ENCODE measurements at places on chromosomes 1 and 21. TPM values are rescaled to one million over a fixed set of nuclear protein-coding genes. Genes with fewer than 3 reads are reported as not detected.

GRCh38 chr1:229537894-229538293, 20.6 kb downstream of the ABCB10 start:
- no peak overlapping the region for H3K27ac ChIP-seq
- H3K4me3 ChIP-seq, result no peak overlapping the region

DNA sequence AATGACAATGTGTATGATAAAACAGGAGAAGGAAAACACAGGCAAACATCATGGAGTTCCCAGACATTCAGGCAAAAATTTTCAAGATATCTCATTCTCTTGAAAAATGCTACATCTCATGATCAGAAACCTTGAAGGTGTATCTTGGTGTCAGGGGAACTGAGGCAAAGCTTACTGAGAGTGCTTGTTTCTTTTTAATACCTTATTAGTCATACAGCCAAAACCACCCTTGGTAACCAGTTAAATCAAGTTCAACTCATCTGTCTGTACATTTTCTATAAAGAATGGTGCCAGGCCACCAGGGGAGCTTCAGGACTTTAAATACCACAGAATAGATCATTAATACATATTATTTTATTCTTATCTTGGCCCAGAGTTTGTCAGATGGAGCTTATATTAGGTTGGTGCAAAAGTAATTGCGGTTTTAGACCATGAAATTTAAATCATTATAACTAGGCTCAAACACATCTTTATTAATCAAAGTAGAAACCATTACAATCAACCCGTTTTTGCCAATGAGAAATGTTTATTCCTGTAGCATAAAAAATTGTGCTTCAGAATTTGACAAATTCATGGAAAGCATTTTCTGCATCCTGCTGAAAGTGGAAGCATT, 1036.0 kb downstream of the AMY1C start:
- H3K27me3 ChIP-seq, result no peaks in the 10 kb centered on the region
- no peak overlapping the region for H3K27ac ChIP-seq
- no peak for DNase-seq
- no peak overlapping the region for H3K4me3 ChIP-seq
- no peaks in the 10 kb centered on the region for H3K4me1 ChIP-seq

DNA sequence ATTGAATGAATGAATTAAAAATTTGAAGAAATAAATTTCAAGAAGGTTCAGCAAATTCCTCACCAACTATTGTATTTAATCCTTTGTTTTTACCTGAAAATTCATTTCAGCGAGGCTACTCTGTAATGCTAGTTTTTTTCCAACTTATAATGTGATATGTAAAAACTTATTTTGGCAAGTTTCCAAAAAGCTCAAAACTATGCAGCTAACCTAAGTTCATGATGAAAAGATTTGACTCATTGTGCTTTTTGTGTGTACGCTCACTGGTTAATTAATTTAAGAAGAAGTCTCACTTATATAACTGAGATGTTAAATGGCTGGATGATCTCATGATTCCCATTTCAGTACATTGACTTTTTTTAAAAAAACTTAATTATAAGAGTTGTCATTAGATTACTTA, 196.0 kb upstream of the SAMSN1 start:
- H3K36me3 ChIP-seq, result no peaks in the 10 kb centered on the region
- no peak overlapping the region for H3K27ac ChIP-seq
- DNase-seq, result no peak
- H3K27me3 ChIP-seq, result no peaks in the 10 kb centered on the region

TMEM52 gene
- not detected for total RNA-seq

FCRL6 gene
- 5.2 TPM for total RNA-seq

- H3K27me3 ChIP-seq, result no peaks in the 10 kb centered on the region
- no peak overlapping the region for H3K4me3 ChIP-seq
- no peak for DNase-seq
- no peaks in the 10 kb centered on the region for H3K4me1 ChIP-seq
- no peak overlapping the region for H3K27ac ChIP-seq
Measured at GRCh38 chr1:30618335-30618747, 105.0 kb downstream of the MATN1 start.

HPCAL4 gene
- total RNA-seq, result 0.76 TPM

- H3K27ac ChIP-seq, result peak overlapping the region; percentile 67
- no peak overlapping the region for H3K4me3 ChIP-seq
- DNase-seq, result peak; percentile 85
Measured at GRCh38 chr1:155184835-155185782, 11.5 kb downstream of the TRIM46 start.

TDRD5 gene
- total RNA-seq, result 0.30 TPM

GRCh38 chr1:182718311-182718710, 33.9 kb upstream of the RGS8 start:
- no peak for DNase-seq
- H3K4me3 ChIP-seq, result no peak overlapping the region
- no peak overlapping the region for H3K27ac ChIP-seq
- H3K36me3 ChIP-seq, result no peaks in the 10 kb centered on the region
- no peaks in the 10 kb centered on the region for H3K4me1 ChIP-seq

GRCh38 chr1:45400049-45400448, 59.8 kb upstream of the MUTYH start:
- no peaks in the 10 kb centered on the region for H3K27me3 ChIP-seq
- H3K27ac ChIP-seq, result no peak overlapping the region
- no peak for DNase-seq
- H3K4me3 ChIP-seq, result no peak overlapping the region
- H3K4me1 ChIP-seq, result no peaks in the 10 kb centered on the region

NFASC gene
- total RNA-seq, result 5.5 TPM

DNA sequence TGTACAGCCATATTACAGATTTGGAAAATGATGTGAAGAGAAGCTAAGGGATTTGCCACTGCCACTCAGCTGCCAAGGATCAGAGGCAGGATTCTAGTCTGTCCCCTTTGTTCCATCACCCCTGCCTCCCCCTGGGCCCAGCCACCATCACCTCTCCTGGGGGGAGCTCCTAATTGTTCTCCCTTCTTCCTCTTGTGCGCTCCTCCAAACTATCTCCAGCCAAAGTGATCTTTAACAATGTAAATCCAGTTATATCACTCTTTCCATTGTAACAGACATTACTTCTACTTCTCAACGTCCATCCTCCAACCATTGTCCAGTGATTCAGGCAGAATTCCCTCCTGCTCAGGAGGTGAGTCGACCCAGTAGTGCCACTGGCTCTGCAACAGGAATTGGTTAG, 164.1 kb downstream of the PLPP3 start:
- H3K4me3 ChIP-seq, result no peak overlapping the region
- no peaks in the 10 kb centered on the region for H3K36me3 ChIP-seq
- H3K27me3 ChIP-seq, result no peaks in the 10 kb centered on the region
- H3K4me1 ChIP-seq, result peaks cover 16% of the 10 kb centered on the region
- no peak overlapping the region for H3K27ac ChIP-seq
- DNase-seq, result no peak

HIVEP3 gene
- 10.6 TPM for total RNA-seq

VSIG8 gene
- total RNA-seq, result not detected

GRCh38 chr1:245825128-245825901, 670.5 kb downstream of the KIF26B start:
- no peaks in the 10 kb centered on the region for H3K4me1 ChIP-seq
- H3K4me3 ChIP-seq, result no peak overlapping the region
- H3K27ac ChIP-seq, result no peak overlapping the region
- no peaks in the 10 kb centered on the region for H3K36me3 ChIP-seq

- H3K4me3 ChIP-seq, result no peak overlapping the region
- H3K27ac ChIP-seq, result no peak overlapping the region
- no peaks in the 10 kb centered on the region for H3K36me3 ChIP-seq
- no peaks in the 10 kb centered on the region for H3K27me3 ChIP-seq
Measured at GRCh38 chr21:35350965-35351364, 301.9 kb upstream of the RUNX1 start.

VAV3 gene
- 5.9 TPM for total RNA-seq

TRIM45 gene
- total RNA-seq, result 2.8 TPM

DNA sequence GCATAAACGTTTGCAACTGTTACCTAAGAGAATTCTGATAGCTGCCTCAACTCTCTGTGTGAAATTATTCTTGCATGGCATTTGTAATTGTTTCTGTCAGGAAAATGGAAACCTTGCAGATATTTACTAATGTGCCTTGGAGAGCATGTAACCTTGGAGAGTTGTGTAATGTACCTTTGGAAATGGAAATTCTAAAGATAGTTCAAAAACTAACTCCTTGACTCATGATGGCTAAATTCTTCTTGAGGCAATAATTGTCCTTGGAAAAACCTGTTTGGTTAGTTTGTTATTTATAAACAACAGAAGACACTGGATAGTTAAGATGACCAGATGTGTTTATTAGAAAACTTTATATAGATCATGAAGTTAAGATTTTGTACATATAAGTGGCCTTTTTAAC, 1033.8 kb downstream of the PLA2G4A start:
- no peaks in the 10 kb centered on the region for H3K4me1 ChIP-seq
- no peak overlapping the region for H3K4me3 ChIP-seq
- H3K36me3 ChIP-seq, result no peaks in the 10 kb centered on the region
- H3K27me3 ChIP-seq, result no peaks in the 10 kb centered on the region
- DNase-seq, result no peak

EDARADD gene
- total RNA-seq, result 0.77 TPM

DNA sequence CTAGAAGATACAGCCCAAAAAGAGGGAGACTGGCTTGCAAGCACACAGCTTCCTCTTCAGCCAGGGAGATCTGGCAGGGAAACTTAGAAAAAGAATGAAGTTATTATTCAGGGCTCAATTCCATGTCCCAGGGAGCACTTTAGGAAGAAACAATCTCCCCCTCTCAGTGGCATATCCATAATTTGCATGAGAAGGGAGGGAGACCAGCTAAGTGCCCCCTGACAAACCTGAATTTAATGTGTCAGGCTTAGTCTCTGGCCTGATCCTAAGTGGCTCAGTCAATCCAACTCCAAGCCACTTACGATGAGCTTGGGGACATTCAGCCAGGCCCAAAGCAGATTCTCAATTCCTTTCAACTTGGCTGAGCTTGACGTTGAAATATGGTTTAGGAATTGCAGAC, 17.7 kb upstream of the KCND3 start:
- no peak overlapping the region for H3K27ac ChIP-seq
- DNase-seq, result no peak
- H3K4me3 ChIP-seq, result no peak overlapping the region
- H3K27me3 ChIP-seq, result no peaks in the 10 kb centered on the region
- no peaks in the 10 kb centered on the region for H3K4me1 ChIP-seq

DNA sequence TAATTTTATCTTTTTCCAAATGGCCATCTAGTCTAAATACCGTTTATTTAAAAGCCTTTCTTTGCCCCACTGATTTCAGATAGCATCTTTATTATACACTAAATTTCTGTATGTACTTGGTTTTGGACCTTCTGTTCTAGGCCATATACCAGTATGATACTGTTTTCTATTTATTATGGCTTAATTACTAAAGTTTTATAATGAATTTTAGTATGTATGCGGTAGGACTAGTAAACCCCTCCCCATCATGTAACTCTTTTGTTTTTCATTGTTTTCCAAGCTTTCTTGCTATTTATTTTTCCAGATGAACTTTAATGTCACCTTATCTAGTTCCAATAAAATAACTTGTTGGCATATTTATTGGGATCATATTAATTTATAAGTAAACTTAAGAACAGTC, 29.9 kb downstream of the KLHL20 start:
- no peak overlapping the region for H3K27ac ChIP-seq
- H3K4me3 ChIP-seq, result no peak overlapping the region
- H3K36me3 ChIP-seq, result peaks cover 5% of the 10 kb centered on the region
- H3K4me1 ChIP-seq, result no peaks in the 10 kb centered on the region

GRCh38 chr1:226220473-226221189, 2.8 kb upstream of the MIXL1 start:
- no peaks in the 10 kb centered on the region for H3K27me3 ChIP-seq
- H3K27ac ChIP-seq, result no peak overlapping the region
- no peaks in the 10 kb centered on the region for H3K36me3 ChIP-seq
- H3K4me1 ChIP-seq, result peaks cover 11% of the 10 kb centered on the region
- no peak overlapping the region for H3K4me3 ChIP-seq
- DNase-seq, result no peak

GRCh38 chr1:205716371-205717132, 33.4 kb downstream of the NUCKS1 start:
- H3K27ac ChIP-seq, result no peak overlapping the region
- H3K4me1 ChIP-seq, result no peaks in the 10 kb centered on the region
- H3K36me3 ChIP-seq, result peaks cover 64% of the 10 kb centered on the region

KIF26B gene
- 1.8 TPM for total RNA-seq

DNA sequence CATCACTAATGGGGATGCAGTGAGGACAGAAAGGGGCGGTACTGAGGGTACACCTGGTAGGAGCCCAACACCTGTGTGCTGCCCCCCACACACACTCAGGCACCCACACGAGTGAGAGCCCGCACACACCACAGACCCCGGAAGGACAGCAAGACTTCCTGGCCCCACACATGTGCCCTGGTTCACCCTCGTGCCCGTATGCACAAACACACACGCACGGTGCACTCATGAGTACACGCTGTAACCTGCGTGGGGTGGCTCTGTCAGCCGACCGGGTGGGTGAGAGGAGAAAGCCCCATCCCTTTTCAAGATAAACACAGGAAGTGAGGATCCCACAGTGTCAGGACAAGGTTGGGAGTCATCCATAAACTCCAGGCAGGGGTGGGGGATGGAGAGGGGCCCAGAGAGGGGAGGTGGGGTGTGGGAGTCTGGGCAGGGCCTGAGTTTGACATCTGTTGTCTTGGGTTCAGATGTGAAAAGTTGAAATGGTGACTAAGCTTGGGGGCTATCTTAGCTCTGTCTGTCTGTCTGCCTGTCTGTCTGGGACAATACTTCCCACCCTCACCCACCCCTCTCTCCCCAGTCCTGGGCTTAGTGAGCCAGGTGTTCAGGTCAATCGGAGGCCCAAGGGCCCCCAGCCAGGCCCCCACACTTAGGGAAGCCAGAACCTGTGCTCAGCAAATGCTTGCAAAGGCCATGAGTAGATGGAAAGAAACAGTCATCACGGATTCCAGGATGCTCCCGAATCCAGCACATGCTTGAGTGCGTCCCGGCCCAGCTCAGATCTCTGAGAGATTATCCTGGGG, 119.8 kb upstream of the ZBTB40 start:
- H3K36me3 ChIP-seq, result no peaks in the 10 kb centered on the region
- H3K27ac ChIP-seq, result no peak overlapping the region
- DNase-seq, result no peak
- no peaks in the 10 kb centered on the region for H3K4me1 ChIP-seq
- no peak overlapping the region for H3K4me3 ChIP-seq
